ENCODE measurements at places on chromosomes 7 and 10. TPM values are rescaled to one million over a fixed set of nuclear protein-coding genes. Genes with fewer than 3 reads are reported as not detected.

The TLX1 gene
- not detected for total RNA-seq

GRCh38 chr10:33566426-33566825, 232.0 kb upstream of the NRP1 start:
- H3K4me3 ChIP-seq, result no peak overlapping the region
- H3K27ac ChIP-seq, result no peak overlapping the region
- H3K27me3 ChIP-seq, result no peaks in the 10 kb centered on the region
- no peaks in the 10 kb centered on the region for H3K36me3 ChIP-seq

DNA sequence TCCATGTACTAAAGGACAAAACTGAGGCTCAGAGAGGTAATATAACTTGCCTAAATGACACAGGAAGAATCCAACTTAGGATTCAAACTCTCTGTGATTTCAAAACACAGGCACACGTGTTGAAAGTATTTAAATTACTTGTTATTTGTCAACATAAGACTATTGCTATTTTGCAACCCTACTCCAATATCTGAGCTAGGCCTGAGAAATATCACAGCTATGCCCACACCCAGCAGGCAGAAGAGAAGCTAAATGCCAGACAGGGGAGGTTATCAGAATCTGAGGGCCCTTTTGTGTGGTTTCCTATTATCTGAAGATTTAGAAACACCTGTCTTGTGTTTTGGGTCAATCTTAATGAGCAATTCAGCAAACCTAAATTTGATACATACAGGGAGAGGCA, 204.3 kb downstream of the ANK3 start:
- H3K4me1 ChIP-seq, result peaks cover 8% of the 10 kb centered on the region
- H3K27ac ChIP-seq, result no peak overlapping the region
- H3K4me3 ChIP-seq, result no peak overlapping the region
- H3K27me3 ChIP-seq, result no peaks in the 10 kb centered on the region
- no peak for DNase-seq

DNA sequence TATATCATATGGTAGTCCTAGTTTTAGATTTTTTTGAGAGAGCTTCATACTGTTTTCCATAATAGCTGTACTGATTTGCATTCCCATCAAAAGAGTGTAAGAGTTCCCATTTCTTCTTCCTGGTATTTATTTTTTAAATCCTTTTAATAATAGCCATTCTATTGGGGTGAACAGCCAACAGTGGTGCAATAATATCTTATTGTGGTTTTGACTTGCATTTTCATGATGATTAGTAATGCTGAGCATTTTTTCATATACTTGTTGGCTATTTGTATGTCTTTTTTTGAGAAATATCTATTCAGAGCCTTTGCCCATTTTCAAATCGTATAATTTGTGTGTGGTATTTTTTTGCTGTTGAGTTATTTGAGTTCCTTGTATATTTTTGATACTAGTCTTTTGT, 167.4 kb downstream of the FZD1 start:
- H3K4me1 ChIP-seq, result no peaks in the 10 kb centered on the region
- no peak for DNase-seq
- H3K27ac ChIP-seq, result no peak overlapping the region
- H3K36me3 ChIP-seq, result no peaks in the 10 kb centered on the region
- no peaks in the 10 kb centered on the region for H3K27me3 ChIP-seq

DNA sequence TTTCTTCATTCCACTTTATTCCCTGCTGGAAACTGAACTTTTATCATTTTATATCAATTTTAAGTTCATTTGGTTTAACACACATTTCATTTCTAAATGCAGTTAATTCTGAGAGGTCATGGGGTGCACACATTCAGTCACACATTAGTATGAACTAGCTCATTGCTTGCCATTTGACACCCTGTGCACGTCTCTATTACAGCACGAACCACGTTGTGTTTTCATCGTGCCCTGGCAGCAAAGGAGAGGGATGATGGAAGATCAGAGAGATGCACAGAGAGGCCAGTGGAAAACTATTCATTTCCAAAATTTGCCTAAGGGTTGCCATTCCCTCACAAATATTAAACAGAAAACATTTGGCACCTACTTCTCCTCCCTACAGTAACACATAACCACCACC, 45.4 kb downstream of the CTNNA3 start:
- peaks cover 5% of the 10 kb centered on the region for H3K27me3 ChIP-seq
- no peaks in the 10 kb centered on the region for H3K36me3 ChIP-seq
- H3K27ac ChIP-seq, result no peak overlapping the region
- no peaks in the 10 kb centered on the region for H3K4me1 ChIP-seq
- H3K4me3 ChIP-seq, result no peak overlapping the region
- DNase-seq, result no peak
